ENCODE measurements at places on chromosomes 4 and X.

- no peak overlapping the region for H3K27ac ChIP-seq
- H3K4me1 ChIP-seq = peaks cover 2% of the 10 kb centered on the region
- no peaks in the 10 kb centered on the region for H3K36me3 ChIP-seq
- DNase-seq = no peak
- no peaks in the 10 kb centered on the region for H3K27me3 ChIP-seq
- no peak overlapping the region for H3K4me3 ChIP-seq
These were observed 18.9 kb upstream of the SEPTIN11 start for GRCh38 chr4:76930685-76931084.

GRCh38 chrX:50097071-50097470 is 103.7 kb downstream of the AKAP4 start:
- DNase-seq = no peak
- no peak overlapping the region for H3K27ac ChIP-seq
- no peak overlapping the region for H3K4me3 ChIP-seq

DNA sequence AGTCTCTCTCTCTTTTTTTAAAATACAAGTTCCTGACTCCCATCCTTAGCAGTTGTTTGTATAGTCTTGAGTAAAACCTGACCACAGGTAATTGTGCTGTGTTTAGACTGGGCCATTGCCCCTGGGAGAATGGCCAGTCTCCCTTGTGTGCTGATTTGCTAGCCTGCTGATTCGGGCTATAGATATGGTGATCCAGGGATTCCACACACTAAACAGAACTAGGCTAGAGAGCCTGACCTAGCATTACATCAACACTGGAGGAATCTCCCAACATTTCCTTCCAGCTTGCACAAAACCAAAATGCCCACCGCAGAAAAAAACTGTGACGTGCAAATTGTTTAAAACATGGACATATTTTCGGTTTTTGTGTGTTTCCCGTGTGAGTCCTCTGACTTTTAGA is 5.1 kb downstream of the UPRT start:
- no peak overlapping the region for H3K4me3 ChIP-seq
- no peaks in the 10 kb centered on the region for H3K4me1 ChIP-seq
- no peak overlapping the region for H3K27ac ChIP-seq

- H3K27me3 ChIP-seq = no peaks in the 10 kb centered on the region
- H3K4me3 ChIP-seq = no peak overlapping the region
- peak; percentile 15 for DNase-seq
These were observed 13.2 kb upstream of the FAM3A start for GRCh38 chrX:154529206-154529612.

- peak; percentile 41 for DNase-seq
- no peaks in the 10 kb centered on the region for H3K36me3 ChIP-seq
- no peak overlapping the region for H3K4me3 ChIP-seq
These were observed 290.0 kb upstream of the DIAPH2 start for GRCh38 chrX:96394598-96394997.

DNA sequence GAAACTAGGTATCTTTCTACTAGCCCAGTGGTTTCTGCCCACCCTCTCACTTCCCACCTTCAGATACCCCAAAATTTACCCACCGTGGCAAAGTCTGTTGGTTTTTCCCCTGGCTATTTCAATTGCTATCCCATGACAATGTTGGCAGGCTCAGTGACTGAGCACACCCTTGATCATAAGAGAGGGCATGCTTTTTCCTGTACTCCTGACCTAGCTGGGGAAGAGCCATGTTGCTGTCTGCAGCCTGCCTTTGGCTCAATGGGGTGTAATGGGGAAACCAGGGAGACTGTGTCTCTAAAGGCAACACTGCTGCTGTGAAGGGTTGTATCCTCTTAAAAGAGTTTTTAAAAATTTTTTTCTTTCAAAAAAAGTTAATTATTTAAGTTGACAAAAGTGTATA is 90.4 kb upstream of the CITED1 start:
- no peaks in the 10 kb centered on the region for H3K36me3 ChIP-seq
- peaks cover 12% of the 10 kb centered on the region for H3K27me3 ChIP-seq
- H3K4me1 ChIP-seq = no peaks in the 10 kb centered on the region
- no peak overlapping the region for H3K4me3 ChIP-seq
- H3K27ac ChIP-seq = no peak overlapping the region

DNA sequence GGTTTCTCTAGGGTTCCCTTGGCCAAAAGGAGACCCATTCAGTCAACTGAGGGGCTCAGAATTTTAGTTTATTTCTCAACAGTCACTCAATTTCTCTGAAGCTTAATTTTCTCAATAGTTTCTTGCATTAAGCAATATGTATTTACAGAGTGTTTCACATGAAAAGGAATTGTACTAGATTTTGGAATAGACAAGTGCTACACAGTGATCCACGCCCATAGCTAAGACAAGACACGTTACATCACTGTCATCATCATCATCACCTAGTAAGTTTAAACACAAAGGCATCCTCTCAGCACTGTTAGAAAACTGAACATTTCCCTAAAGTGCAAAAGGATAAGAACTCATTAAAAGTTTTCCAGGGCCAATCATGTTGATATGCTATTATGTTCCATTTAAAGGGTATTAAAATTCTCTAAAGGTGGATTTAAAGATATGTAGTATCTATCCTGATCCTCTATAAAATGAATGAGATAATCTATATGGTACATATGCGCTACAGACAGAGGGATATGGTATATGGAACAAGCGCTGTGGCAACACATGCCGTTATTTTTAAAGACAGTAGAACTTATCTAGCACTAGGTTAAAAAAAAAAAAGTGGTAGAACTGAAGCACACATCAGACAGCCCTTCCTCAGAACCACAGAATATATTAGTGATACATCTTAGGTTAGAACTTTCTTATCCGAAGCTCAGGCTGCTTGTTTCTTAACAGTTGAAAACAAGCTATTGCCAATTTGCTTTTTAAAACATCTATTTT is 12.1 kb downstream of the PPA2 start:
- H3K27me3 ChIP-seq = no peaks in the 10 kb centered on the region
- H3K4me1 ChIP-seq = peaks cover 4% of the 10 kb centered on the region
- DNase-seq = no peak
- H3K27ac ChIP-seq = no peak overlapping the region

- no peaks in the 10 kb centered on the region for H3K4me1 ChIP-seq
- no peak overlapping the region for H3K27ac ChIP-seq
- H3K36me3 ChIP-seq = no peaks in the 10 kb centered on the region
- H3K4me3 ChIP-seq = no peak overlapping the region
- no peak for DNase-seq
These were observed 36.9 kb downstream of the PARM1 start for GRCh38 chr4:74969507-74970474.

GRCh38 chr4:83340692-83341343 is 6.2 kb upstream of the HPSE start:
- H3K36me3 ChIP-seq = no peaks in the 10 kb centered on the region
- H3K27ac ChIP-seq = no peak overlapping the region
- H3K27me3 ChIP-seq = peaks cover 8% of the 10 kb centered on the region
- DNase-seq = no peak
- no peak overlapping the region for H3K4me3 ChIP-seq

DNA sequence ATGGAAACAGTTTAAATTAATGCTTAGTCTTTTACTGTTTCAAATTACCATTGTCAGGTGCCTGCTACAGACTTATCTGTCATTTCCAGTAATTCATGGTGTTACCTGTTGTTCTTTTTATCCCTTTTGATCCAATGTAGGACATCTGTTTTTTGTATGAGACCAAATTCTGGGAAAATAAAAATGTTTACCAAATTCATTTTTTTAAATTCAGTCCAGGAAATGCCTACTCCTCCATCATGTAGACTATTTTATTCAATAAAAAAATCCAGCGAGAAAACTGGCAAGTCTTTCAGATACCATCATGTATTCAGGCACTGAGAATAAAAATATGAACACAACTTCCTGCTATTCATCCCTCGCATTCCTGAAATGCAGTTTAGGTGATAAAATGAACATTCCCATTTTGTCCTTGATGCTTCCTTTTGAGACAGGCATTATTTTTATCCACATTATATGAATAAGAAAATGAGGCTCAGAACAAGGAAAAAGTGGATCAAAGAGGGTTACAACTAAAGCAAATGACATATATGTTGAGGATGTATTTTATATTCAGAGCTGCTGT is 584.2 kb downstream of the SPRY1 start:
- no peaks in the 10 kb centered on the region for H3K36me3 ChIP-seq
- no peaks in the 10 kb centered on the region for H3K27me3 ChIP-seq
- peaks cover 2% of the 10 kb centered on the region for H3K4me1 ChIP-seq

- no peaks in the 10 kb centered on the region for H3K27me3 ChIP-seq
- no peak overlapping the region for H3K4me3 ChIP-seq
- H3K27ac ChIP-seq = no peak overlapping the region
- peaks cover 5% of the 10 kb centered on the region for H3K4me1 ChIP-seq
- DNase-seq = peak; percentile 55
These were observed 43.0 kb upstream of the SCOC start for GRCh38 chr4:140330311-140330900.

DNA sequence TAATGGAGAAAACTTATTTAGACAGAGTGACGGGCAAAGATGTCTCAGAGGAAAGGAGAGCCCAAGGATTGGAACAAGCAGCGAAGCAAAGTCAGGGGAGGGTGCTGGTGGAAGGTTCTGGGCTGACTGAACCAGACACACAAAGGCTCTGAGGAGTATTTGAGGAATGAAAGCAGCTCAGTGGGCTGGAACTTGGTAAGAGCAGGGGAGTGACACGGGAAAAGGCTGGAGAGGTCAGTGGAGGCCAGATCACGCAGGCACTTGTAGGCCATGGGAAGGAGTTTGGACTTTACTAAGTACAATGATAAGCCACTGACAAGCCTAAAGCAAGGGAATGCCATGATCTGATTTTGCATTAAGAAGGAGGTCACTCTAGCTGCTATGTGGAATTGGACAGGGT is 71.4 kb downstream of the TSC22D3 start:
- peaks cover 19% of the 10 kb centered on the region for H3K27me3 ChIP-seq
- DNase-seq = no peak
- H3K27ac ChIP-seq = no peak overlapping the region
- H3K4me1 ChIP-seq = no peaks in the 10 kb centered on the region
- no peaks in the 10 kb centered on the region for H3K36me3 ChIP-seq
- no peak overlapping the region for H3K4me3 ChIP-seq

DNA sequence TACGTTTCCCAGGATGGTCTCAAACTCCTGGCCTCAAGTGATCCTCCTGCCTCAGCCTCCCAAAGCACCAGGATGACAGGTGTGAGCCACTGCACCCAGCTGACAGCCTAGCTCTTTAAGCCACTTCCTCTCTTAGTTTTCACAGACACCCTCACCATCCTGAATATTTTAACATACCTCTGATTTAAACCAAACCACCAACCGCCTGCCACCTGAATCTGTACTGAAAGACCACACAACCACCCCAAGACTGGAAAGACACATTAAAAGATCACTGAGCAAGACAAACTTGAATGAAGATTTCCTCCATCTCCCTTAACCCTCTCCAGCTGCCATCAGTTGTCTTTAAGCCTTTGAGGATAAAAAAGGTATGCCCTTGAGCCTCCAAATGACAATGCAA is 110.6 kb downstream of the SH3KBP1 start:
- H3K4me3 ChIP-seq = no peak overlapping the region
- no peaks in the 10 kb centered on the region for H3K27me3 ChIP-seq
- no peaks in the 10 kb centered on the region for H3K36me3 ChIP-seq

DNA sequence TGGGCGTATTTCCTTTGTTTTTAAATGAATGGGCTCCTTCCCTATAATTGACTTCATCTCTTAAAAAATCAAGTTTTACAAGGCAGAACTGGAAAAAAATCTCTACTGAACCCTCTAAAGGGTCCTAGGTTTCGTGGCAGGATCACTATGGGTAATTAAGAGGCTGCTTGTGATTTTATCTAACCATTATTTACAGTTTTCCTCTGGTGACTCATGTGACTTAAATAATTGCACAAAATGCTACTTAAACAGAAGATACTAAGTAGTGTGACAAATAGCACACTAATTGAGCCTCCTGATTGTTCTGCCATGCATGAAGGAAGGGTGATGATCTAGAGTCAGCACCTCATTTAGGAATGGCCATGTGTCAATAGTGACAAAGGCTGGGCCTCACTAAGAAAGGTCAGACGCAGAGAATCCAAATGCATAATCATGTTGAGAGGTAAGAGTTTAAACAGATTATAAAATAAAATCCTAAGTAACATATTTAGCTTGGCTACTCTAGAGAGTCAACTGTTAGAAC is 35.5 kb downstream of the OFD1 start:
- no peaks in the 10 kb centered on the region for H3K27me3 ChIP-seq
- peaks cover 16% of the 10 kb centered on the region for H3K36me3 ChIP-seq
- no peak overlapping the region for H3K27ac ChIP-seq
- H3K4me1 ChIP-seq = no peaks in the 10 kb centered on the region
- DNase-seq = no peak
- no peak overlapping the region for H3K4me3 ChIP-seq

DNA sequence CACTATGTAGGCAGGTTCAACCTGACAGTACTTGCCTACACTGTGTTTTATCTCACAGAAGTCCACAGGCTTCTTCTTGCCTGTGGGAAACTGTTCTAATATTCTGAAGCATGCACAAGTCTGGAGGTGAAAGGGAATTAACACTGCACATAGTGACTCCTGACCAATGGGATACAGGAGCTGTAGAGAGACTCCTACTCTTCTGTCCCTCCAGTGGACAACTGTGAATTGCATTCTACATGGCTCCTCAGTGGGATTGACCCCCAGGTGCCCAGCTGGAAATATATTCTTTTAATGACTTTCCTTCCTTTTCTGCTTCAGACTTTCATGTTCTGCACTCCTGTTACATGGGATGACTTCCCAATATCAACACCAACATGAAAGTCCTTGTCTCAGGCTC is 8.2 kb upstream of the YIPF6 start:
- peak; percentile 14 for DNase-seq
- no peaks in the 10 kb centered on the region for H3K36me3 ChIP-seq
- no peaks in the 10 kb centered on the region for H3K4me1 ChIP-seq

DNA sequence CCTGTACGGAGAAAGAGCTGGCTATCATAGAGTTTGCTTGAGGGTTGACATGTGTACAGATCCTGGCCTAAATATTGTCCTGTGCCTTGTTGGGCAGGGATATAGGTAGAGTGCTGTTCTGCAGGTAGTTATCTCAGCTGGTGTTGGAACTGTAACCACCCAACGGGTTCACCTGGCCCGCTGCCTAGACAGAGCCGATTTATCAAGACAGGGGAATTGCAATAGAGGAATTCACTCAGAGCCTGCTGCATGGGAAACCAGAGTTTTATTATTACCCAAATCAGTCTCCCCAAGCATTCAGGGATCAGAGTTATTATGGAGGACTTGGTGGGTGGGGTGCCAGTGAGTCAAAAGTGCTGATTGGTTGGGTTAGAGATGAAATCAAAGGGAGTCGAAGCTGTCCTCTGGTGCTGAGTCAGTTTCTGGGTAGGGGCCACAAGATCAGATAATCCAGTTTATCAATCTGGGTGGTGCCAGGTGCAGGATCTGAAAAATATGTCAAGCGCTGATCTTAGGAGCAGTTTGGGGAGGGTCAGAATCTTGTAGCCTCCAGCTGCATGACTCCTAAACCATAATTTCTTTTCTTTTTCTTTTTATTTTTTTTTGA is 42.5 kb upstream of the XIAP start:
- H3K4me1 ChIP-seq = peaks cover 3% of the 10 kb centered on the region
- H3K36me3 ChIP-seq = no peaks in the 10 kb centered on the region
- no peak overlapping the region for H3K27ac ChIP-seq

DNA sequence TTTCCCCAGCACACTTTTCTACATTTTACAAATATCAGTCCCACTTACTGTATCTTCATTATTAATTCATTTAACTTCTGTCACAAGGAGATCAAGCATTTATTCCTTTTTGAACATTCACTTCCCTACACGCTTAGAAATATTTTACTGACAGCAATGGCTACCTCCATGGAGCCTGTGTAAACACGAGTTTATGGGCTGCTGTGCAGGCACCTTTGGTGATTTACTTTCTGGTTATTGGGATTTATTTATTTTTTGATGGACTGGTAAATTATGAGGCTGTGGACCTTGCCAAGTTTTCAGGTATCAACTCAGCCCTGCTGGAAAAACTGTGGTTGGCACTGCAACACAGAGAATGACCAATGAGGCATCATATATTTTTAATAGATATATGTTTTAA is 45.4 kb upstream of the PAQR3 start:
- H3K36me3 ChIP-seq = no peaks in the 10 kb centered on the region
- H3K4me1 ChIP-seq = no peaks in the 10 kb centered on the region
- no peaks in the 10 kb centered on the region for H3K27me3 ChIP-seq
- no peak overlapping the region for H3K4me3 ChIP-seq
- DNase-seq = no peak
- H3K27ac ChIP-seq = no peak overlapping the region
